DND-41 (cell line): ENCODE measurements at places on chromosomes 12 and 14.

- DNase-seq, result no peak
These were observed 59.7 kb downstream of the CPM start for GRCh38 chr12:68873316-68873715.

DNA sequence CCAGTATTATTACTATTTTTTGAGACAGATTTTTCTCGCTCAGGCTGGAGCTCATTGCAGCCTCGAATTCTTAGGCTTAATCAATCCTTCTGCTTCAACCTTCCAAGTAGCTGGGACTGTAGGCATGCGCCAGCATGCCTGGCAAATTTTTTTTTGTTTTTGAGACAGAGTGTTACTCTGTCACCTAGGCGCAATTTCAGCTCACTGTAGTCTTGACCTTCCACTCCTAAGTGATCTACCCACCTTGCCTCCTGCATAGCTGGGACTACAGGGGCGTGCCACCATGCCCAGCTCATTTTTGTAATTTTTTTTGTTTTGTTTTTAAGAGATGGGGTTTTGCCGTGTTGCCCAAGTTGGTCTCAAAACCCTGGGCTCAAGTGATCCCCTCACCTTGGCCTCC is 15.2 kb downstream of the ERC1 start:
- DNase-seq, result no peak

- DNase-seq, result no peak
These were observed 28.2 kb upstream of the SNAPC1 start for GRCh38 chr14:61733972-61734371.

DNA sequence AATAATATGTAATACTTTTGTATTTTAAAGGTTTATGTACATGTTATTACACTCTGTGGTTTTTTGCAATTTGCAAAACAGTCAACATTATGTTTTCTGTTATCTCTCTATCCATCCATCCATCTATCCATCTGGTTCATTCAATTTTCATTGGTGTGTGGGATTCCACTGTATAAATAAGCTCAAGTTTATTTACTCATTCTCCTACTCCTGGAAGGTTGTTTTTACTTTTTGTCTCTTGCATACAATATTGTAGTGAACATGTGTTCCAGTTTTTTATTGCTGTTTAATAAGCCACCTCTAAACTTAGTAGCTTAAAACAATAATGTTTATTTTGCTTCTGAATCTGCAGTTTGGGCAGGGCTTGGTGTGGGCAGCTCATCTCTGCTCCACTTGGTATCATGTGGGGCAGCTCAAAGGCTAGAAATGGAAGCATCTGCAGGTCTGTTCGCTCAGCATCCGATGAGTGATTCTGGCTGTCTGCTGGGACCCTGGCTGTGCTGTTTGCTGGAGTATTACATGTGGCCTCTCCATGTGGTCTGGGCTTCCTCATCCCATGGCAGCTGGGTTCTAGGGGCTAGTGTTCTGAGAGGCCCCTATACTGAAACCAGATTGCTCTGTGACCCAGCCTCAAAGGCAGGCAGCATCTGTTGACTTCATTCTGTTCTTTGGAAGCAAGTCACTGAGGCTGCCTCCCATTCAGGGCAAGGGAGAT is 98.8 kb downstream of the SLC25A47 start:
- DNase-seq, result peak; percentile 37

DNA sequence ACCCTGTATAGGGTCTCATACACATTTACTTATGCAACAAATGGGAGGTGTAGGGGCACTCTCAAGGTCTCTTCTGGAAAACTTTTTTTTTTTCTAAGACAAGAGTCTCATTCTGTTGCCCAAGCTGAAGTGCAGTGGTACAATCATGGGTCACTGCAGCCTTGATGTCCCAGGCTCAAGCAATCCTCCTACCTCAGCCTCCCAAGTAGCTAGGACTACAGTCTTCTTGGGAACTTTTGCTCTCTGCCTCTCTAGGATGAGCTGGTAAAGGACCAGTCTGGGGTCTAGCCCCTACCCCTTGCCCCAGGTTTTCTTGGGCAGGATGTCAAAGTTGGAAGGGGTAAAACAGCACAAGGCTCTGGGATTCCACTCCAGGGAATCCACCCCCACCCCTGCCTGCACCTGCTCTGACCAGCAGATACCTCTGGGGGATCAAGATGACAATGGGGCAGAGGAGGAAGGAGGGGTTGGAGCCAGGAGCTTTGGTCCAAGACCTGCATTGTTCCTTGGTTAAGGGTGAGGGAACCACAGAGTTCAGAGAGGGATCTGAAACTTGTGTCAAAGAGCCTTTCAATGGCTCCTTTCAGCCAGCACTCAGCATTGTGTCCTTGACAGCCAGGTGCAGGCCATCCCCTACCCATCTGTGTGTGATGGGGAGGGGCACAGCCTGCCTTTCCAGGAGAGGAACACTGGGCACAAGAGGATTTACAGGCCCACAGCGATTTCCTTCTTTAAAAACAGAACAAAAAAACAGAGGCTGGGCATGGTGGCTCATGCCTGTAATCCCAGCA is 12.2 kb downstream of the CTDSP2 start:
- no peak for DNase-seq

DNA sequence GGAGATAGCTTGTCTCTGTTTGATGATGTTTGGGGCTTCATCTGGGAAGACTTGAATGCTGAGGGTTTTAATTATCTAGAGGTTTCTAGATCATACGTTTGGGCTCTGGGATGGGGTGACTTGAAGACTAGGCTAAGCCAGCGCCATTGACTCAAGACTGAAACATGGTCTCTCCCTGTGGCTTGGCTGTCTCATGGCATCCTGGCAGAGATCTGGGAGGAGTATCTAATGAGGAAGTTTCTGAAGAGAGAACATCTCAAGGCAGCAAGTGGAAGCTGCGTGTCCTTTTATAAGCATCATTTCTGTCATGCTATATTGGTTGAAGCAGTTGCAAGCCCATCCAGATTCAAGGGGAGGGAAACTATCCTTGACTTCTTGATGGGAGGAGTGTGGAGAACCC is 104.8 kb downstream of the UNC79 start:
- DNase-seq, result no peak

- DNase-seq, result no peak
These were observed 314 bp upstream of the HOTAIR start for GRCh38 chr12:53975064-53975471.

DNA sequence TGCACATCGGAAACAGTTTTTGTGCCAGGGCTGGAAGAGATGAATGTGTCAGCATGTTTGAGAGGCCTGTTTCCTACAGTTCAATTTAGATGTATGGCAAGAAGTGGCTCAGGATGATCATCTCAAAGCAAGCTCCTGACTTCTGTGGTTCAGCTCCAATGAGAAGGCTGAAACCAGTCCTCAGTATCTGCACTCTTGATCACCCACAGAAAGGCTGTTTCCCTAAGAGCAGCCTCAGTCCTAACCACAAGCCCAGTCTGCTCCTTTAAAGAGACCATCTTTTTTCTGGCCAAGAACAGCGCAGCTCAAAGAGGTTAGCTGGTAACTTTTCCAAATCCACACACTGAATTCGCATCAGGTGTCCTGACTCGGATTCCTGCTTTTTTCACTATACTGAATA is 19.2 kb downstream of the CSRP2 start:
- DNase-seq, result peak; percentile 16

- DNase-seq, result no peak
These were observed 709.2 kb downstream of the TMEM121 start for GRCh38 chr14:106235356-106236159.

GRCh38 chr14:95561001-95561412 is 26.2 kb downstream of the GLRX5 start:
- DNase-seq, result peak; percentile 86

DNA sequence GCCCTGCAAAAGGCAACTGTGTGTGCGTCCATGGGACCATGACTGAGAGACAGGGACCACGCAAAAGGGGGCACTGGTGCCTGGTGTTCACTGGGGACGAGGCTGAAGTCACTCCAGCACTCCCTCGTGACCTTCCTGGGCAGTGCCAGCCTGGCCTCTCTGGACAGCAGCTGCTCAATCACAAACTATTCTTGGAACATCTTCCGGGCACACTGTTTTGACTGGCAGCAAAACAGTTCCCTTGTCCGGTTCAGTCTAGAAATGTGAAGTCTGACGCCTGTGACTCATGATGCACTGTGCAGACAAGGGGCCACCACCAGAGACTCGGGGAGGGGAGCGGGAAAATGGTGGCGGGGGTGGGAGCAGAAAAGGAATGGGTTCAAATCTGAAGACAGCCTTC is 20.8 kb downstream of the SNRNP35 start:
- no peak for DNase-seq

DNA sequence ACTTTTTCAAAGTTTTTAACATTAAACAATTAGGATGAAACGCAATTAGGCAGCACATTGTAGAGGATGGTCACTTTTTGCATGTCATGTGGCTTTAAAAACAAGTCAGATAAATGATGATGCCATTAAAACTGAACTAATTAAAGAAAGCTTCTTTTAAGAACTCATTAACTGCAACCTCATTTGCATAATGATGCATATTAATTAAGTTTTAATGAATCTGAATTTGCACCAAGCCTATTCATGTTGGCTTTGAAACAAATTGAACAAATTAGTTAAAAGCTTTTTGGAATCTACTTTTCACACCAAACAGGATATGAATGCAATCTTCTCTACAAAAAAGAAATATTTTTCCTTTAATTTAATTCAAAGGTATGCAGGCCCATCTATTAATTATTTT is 499.0 kb downstream of the VRK1 start:
- no peak for DNase-seq

GRCh38 chr14:78790271-78790670 is 620.1 kb downstream of the NRXN3 start:
- DNase-seq, result no peak

- DNase-seq, result no peak
These were observed 94.1 kb downstream of the PIK3C2G start for GRCh38 chr12:18355429-18355828.

GRCh38 chr12:39931857-39932256 is 174.0 kb downstream of the SLC2A13 start:
- DNase-seq, result no peak

- DNase-seq, result no peak
These were observed 27.1 kb downstream of the KRT18 start for GRCh38 chr12:52975820-52976573.

GRCh38 chr14:93980456-93981201 is 4.3 kb upstream of the ASB2 start:
- DNase-seq, result no peak

GRCh38 chr12:60465060-60465459 is 869.2 kb downstream of the SLC16A7 start:
- no peak for DNase-seq

- DNase-seq, result no peak
These were observed 2.8 kb downstream of the PRMT8 start for GRCh38 chr12:3493859-3494176.

- no peak for DNase-seq
These were observed 7.7 kb downstream of the SMIM41 start for GRCh38 chr12:52086944-52087835.

- no peak for DNase-seq
These were observed 165.4 kb upstream of the LRIG3 start for GRCh38 chr12:59085690-59086089.

GRCh38 chr14:58792416-58792815 is 154.7 kb downstream of the DACT1 start:
- no peak for DNase-seq

GRCh38 chr12:131012279-131013069 is 58.8 kb downstream of the ADGRD1 start:
- DNase-seq, result no peak

- no peak for DNase-seq
These were observed 977.5 kb upstream of the LRFN5 start for GRCh38 chr14:40629144-40629543.

- DNase-seq, result no peak
These were observed 3.1 kb upstream of the ANKRD33 start for GRCh38 chr12:51884676-51885229.

- DNase-seq, result no peak
These were observed 194.5 kb upstream of the SOX5 start for GRCh38 chr12:24143928-24144327.

DNA sequence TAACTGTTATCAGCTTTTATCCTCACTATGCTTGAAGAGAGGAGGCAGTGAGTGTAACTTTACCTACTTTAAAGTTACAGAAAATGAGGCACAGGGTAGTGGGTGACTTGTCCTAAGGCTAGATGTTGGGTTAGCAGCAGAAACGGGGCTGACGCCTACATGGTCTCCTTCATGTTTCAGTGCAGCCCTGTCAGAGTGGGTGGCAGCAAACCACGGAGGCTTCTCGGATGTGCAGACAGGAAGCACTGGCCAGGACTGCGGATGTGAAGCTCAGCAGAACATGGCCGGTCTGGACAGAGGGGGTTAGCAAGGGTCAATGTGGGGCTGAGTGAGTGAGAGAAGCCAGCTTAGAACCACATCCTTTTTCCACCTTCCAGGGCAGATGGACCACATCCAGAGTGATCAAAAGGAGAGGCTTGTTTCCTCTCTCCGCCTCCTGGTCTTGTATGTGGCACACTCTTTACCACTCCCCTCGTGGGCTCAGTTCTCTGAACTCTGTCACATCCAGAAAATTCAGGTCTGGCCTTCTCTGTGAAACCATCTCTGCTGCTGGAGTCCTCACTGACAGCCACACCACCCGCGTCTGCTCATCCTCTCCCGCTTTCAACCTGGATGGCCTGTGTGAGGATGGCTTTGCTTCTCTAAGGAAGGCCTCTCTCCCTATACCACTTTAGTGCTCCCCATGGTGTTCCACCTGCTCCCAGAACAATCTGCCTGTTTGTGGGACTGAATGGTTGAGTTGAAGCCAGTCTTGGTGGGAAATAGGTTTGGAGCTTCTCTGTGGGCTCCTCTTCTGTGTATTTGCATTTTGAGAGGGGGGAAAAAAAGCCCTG is 14.1 kb downstream of the SUSD6 start:
- peak; percentile 78 for DNase-seq

DNA sequence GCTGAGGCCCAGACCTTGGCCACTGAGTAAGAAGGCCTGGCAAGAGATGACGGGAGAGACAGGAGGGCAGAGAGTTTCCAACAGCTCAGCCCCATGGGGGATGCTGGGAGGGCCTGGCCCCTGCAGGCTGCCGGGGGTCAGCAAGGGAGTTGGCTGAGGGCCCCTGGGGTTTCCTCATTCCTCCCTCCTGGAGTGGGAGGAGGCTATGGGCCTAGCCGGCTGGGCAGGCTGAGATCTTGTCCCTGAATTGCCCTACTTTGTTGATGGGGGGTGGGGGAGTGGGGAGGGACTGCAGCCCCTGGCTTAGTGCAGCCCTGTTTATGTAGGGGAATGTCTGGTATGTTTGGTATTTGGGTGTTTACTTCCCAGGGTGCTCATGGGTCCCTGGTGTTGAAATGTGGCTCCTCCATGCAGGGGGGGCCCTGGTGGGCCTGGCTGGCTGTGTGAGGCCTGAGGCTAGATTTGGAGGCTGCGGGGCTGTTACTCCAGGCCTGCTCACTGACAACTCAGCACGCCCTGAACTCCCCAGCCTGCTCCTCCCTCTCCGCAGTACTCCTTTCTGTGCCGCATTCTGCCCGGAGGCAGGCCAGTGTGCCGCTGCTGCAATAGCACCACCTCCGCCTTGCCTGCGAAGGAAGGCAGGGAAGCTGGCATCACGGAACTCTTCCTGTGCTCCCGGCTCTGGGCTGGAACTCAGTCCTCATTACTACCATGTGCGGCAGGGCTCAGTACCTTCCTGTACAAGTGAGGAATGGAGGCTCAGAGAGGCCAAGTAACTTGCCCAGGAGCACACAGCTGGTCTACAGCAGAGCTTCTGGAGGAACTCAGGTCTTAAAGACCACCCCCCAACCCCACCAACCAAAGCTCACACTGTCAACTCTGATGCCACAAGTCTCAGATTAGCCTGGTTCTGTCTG is 25.3 kb downstream of the JDP2 start:
- no peak for DNase-seq
